Muscle of leg (tissue), 16 donors: ENCODE measurements at places on chromosomes 4 and X.

- no peak overlapping the region for H3K27ac ChIP-seq
- peaks cover 6% of the 10 kb centered on the region for H3K4me1 ChIP-seq
- H3K27me3 ChIP-seq = peaks cover 13% of the 10 kb centered on the region
- DNase-seq = no peak
- no peaks in the 10 kb centered on the region for H3K36me3 ChIP-seq
- H3K4me3 ChIP-seq = no peak overlapping the region
Observed at GRCh38 chrX:50202539-50202938, 1.7 kb upstream of the AKAP4 start.

DNA sequence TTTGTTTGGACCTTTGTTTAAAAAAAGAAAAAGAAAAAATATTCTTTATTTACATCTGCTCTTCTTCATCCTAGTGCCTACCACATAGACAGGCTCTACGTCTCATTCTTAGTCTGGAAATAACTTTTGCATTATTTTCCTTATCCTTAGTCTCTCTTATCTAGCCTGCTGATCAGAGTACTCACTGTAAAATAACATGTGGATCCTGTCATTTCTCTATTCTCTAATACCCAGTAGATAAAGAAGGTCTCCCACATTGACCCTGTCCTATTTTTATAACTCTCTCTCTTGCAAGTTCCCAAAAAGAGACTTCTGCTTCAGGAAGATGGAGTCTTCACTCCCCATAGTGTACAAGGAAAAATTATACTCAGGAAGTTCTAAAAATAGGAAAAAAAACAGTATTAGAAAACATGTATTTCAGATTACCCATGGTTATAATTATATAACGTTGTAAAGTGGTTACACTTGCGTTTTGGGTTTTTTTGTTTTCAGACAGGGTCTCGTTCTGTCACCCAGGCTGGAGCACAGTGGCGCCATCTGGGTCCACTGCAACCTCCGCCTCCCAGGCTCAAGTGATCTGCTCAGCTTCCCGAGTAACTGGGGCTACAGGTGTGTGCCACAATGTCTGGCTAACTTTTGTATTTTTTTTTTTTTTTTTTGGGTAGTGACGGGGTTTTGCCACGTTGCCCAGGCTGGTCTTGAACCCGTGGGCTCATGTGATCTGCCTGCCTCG is 23.8 kb downstream of the ZFX start:
- H3K27ac ChIP-seq = no peak overlapping the region
- DNase-seq = peak; percentile 16
- H3K36me3 ChIP-seq = peaks cover 26% of the 10 kb centered on the region
- H3K4me1 ChIP-seq = peaks cover 4% of the 10 kb centered on the region
- H3K27me3 ChIP-seq = no peaks in the 10 kb centered on the region

DNA sequence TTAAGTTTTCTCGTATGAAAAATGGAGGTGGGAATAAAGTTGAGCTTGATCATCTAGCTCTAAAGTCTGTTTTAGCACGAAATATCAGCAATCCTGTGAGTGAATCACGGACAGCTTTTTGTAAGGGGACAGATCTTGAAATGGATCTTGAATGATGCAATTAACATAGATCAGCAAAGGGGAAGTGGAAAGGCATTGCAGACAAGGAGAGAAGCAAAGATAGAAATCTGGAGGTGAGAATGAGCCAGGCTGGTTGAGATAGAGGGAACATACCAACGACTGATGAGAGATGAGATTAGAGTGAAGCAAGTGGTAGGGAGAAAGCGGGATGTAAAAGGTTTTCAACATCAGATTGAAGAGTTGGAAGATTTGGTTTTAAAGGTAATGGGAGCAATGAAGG is 4.6 kb upstream of the DGKK start:
- H3K27me3 ChIP-seq = peaks cover 44% of the 10 kb centered on the region
- DNase-seq = no peak
- H3K4me1 ChIP-seq = peaks cover 7% of the 10 kb centered on the region

GRCh38 chr4:175277816-175278215 is 359.7 kb downstream of the ADAM29 start:
- no peaks in the 10 kb centered on the region for H3K36me3 ChIP-seq
- no peaks in the 10 kb centered on the region for H3K27me3 ChIP-seq
- H3K4me3 ChIP-seq = no peak overlapping the region
- H3K27ac ChIP-seq = no peak overlapping the region

GRCh38 chr4:48779095-48779997 is 733 bp downstream of the FRYL start:
- H3K4me3 ChIP-seq = peak overlapping the region; percentile 94
- H3K27ac ChIP-seq = peak overlapping the region; percentile 99
- no peaks in the 10 kb centered on the region for H3K27me3 ChIP-seq

- H3K27ac ChIP-seq = no peak overlapping the region
- H3K27me3 ChIP-seq = peaks cover 31% of the 10 kb centered on the region
- no peak for DNase-seq
- H3K36me3 ChIP-seq = no peaks in the 10 kb centered on the region
Observed at GRCh38 chrX:40383360-40383759, 197.4 kb upstream of the ATP6AP2 start.

GRCh38 chrX:117808426-117808825 is 308.2 kb downstream of the KLHL13 start:
- no peaks in the 10 kb centered on the region for H3K4me1 ChIP-seq
- no peaks in the 10 kb centered on the region for H3K27me3 ChIP-seq
- H3K36me3 ChIP-seq = no peaks in the 10 kb centered on the region
- H3K27ac ChIP-seq = no peak overlapping the region

DNA sequence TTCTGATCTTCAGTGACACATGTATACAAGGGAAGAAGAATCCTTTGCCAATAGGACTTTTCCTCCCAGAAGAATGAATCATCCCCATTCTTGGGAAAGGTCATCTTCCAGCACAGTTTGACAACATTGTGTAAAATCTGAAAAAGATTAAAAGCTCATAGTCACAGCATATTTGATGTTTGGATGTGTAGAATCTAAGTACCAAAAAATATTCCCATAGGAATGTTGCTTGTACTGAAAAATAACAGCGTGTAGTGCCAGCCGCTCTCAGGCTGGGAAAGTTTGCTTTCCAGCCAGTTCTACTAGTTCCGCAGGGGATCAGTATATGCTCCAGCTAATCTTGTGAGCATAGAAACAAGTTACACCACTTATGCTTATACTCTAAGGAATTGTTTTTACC is 74.7 kb upstream of the IL13RA1 start:
- DNase-seq = no peak
- H3K27me3 ChIP-seq = peaks cover 2% of the 10 kb centered on the region

GRCh38 chr4:61473306-61473705 is 273.2 kb downstream of the ADGRL3 start:
- no peak overlapping the region for H3K4me3 ChIP-seq
- no peaks in the 10 kb centered on the region for H3K27me3 ChIP-seq
- peak; percentile 72 for DNase-seq
- H3K4me1 ChIP-seq = no peaks in the 10 kb centered on the region
- H3K27ac ChIP-seq = no peak overlapping the region
- no peaks in the 10 kb centered on the region for H3K36me3 ChIP-seq

- no peaks in the 10 kb centered on the region for H3K27me3 ChIP-seq
- H3K4me3 ChIP-seq = no peak overlapping the region
- no peaks in the 10 kb centered on the region for H3K36me3 ChIP-seq
- no peaks in the 10 kb centered on the region for H3K4me1 ChIP-seq
- DNase-seq = no peak
- no peak overlapping the region for H3K27ac ChIP-seq
Observed at GRCh38 chrX:124665621-124666400, 319.4 kb downstream of the SH2D1A start.

DNA sequence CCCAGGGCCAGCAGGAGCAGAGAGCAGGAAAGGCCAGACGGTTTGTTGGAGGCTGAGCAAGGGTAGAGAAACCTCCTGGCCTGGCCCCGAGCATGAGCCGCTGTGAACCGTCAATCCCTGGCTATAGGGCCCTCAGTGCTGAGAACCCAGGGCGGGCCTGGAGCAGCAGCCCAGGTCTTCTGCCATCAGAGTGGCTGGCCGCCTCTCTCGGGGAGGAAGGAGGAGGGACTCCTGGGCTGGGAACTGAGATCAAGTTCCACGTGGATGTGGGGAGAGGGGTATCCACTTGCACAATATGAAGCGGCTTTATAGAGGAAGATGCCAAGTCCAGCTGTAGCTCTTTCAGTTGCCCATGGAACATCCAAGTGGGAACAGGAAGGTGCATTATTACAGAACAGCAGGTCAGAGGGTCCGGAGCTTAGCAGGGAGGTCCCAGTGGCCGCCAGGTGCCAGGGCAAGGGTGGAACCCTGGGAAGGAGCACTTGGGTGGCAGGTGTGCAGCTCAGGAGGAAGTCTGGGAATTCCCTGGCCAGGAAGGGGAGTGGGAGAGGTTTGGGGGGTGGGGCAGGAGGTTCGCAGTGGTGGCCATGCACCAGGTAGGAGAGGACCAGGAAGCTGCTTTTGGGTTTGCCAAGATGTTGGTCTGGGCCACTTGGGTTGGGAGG is 31.7 kb upstream of the CRMP1 start:
- no peak overlapping the region for H3K27ac ChIP-seq
- peaks cover 12% of the 10 kb centered on the region for H3K27me3 ChIP-seq
- no peaks in the 10 kb centered on the region for H3K4me1 ChIP-seq
- H3K36me3 ChIP-seq = no peaks in the 10 kb centered on the region
- no peak for DNase-seq

GRCh38 chr4:112968451-112969159 is 80.8 kb upstream of the ANK2 start:
- no peak overlapping the region for H3K27ac ChIP-seq
- peaks cover 4% of the 10 kb centered on the region for H3K36me3 ChIP-seq
- H3K27me3 ChIP-seq = no peaks in the 10 kb centered on the region
- peak; percentile 36 for DNase-seq
- no peaks in the 10 kb centered on the region for H3K4me1 ChIP-seq
- H3K4me3 ChIP-seq = no peak overlapping the region

GRCh38 chr4:125317525-125317877 is 2.7 kb downstream of the FAT4 start:
- H3K27ac ChIP-seq = peak overlapping the region; percentile 15
- peak; percentile 64 for DNase-seq
- H3K4me1 ChIP-seq = peaks cover 36% of the 10 kb centered on the region
- H3K27me3 ChIP-seq = peaks cover 25% of the 10 kb centered on the region
- H3K4me3 ChIP-seq = peak overlapping the region; percentile 87
- H3K36me3 ChIP-seq = peaks cover 18% of the 10 kb centered on the region

- no peak overlapping the region for H3K27ac ChIP-seq
- no peaks in the 10 kb centered on the region for H3K27me3 ChIP-seq
- no peak overlapping the region for H3K4me3 ChIP-seq
- DNase-seq = peak; percentile 66
Observed at GRCh38 chr4:104064646-104065577, 345.1 kb upstream of the TACR3 start.

GRCh38 chr4:140839406-140839805 is 83.2 kb upstream of the TBC1D9 start:
- no peaks in the 10 kb centered on the region for H3K27me3 ChIP-seq
- H3K27ac ChIP-seq = no peak overlapping the region
- no peak for DNase-seq

GRCh38 chr4:3244002-3244401 is 5.0 kb upstream of the MSANTD1 start:
- no peak for DNase-seq
- H3K27me3 ChIP-seq = no peaks in the 10 kb centered on the region
- no peak overlapping the region for H3K4me3 ChIP-seq
- H3K4me1 ChIP-seq = peaks cover 56% of the 10 kb centered on the region
- peaks cover 32% of the 10 kb centered on the region for H3K36me3 ChIP-seq

DNA sequence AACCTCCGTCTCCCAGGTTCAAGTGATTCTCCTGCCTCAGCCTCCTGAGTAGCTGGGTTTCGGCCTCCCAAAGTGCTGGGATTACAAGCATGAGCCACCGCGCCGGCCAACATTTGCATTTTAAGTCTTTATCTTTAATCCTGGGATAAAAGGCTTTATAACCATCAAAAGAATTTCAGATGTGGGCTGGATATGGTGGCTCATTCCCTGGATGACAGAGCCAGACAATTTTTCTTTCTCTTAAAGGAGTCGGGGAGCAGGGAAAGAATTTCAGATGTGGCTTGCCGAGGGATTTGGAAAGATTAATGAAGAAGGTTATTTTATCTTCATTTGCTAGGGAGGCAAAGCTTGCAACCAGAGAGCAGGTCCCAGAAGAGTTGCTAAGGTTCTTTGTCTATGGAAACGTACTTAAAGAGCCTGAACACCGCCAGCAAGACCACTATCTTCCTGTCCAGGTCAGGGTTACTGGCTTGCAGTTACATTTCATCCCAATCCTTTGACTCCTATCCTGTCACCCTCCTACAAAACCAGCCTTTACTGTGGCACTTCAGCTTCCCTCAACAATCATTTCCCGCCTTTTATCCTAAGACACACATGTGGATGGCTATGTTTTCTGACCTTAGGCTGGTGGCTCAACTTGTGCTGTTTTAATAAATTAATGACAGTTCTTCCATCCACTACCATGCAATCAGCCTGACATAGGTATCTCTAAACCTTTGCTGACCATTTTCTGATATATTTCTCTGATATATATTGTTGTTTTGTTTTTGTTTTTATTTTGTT is 3.9 kb upstream of the KLHL8 start:
- H3K27me3 ChIP-seq = no peaks in the 10 kb centered on the region
- no peak overlapping the region for H3K4me3 ChIP-seq
- H3K27ac ChIP-seq = no peak overlapping the region
- H3K36me3 ChIP-seq = no peaks in the 10 kb centered on the region
- no peak for DNase-seq

- H3K27me3 ChIP-seq = no peaks in the 10 kb centered on the region
- H3K36me3 ChIP-seq = no peaks in the 10 kb centered on the region
- peak; percentile 44 for DNase-seq
Observed at GRCh38 chr4:175762582-175762981, 49.5 kb downstream of the GPM6A start.

DNA sequence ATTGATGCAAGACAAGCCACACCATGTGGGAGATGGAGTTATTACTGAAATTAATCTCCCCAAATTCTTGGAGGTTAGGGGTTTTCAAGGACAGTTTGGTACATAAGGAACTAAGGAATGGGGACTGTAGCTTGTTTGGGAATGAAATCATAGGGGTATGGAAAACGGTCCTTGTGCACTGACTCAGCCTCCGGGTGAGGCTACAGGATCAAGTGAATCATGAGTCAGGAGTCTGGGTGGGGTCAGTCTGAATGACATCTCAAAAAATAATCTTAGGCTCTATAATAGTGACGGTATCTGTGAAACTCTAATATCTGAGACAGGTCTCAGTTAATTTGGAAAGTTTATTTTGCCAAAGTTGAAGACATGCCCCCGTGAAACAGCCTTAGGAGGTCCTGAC is 128.5 kb upstream of the CYSLTR1 start:
- no peaks in the 10 kb centered on the region for H3K4me1 ChIP-seq
- no peak overlapping the region for H3K27ac ChIP-seq
- H3K27me3 ChIP-seq = no peaks in the 10 kb centered on the region
- H3K36me3 ChIP-seq = no peaks in the 10 kb centered on the region

- no peak overlapping the region for H3K4me3 ChIP-seq
- H3K36me3 ChIP-seq = peaks cover 23% of the 10 kb centered on the region
- H3K4me1 ChIP-seq = peaks cover 22% of the 10 kb centered on the region
- no peaks in the 10 kb centered on the region for H3K27me3 ChIP-seq
Observed at GRCh38 chr4:1344696-1345095, 2.3 kb upstream of the UVSSA start.

GRCh38 chr4:88283661-88284438 is 511 bp downstream of the PPM1K start:
- H3K27ac ChIP-seq = peak overlapping the region; percentile 99
- no peaks in the 10 kb centered on the region for H3K27me3 ChIP-seq
- peak; percentile 88 for DNase-seq
- H3K36me3 ChIP-seq = no peaks in the 10 kb centered on the region
- peak overlapping the region; percentile 78 for H3K4me3 ChIP-seq

- H3K4me3 ChIP-seq = no peak overlapping the region
- DNase-seq = no peak
- no peaks in the 10 kb centered on the region for H3K36me3 ChIP-seq
- no peaks in the 10 kb centered on the region for H3K27me3 ChIP-seq
- H3K4me1 ChIP-seq = no peaks in the 10 kb centered on the region
Observed at GRCh38 chrX:128818690-128819089, 704.6 kb downstream of the SMARCA1 start.

- peaks cover 2% of the 10 kb centered on the region for H3K4me1 ChIP-seq
- no peaks in the 10 kb centered on the region for H3K27me3 ChIP-seq
- no peak overlapping the region for H3K4me3 ChIP-seq
- no peak for DNase-seq
Observed at GRCh38 chr4:98625399-98625798, 33.0 kb downstream of the TSPAN5 start.
